ENCODE measurements at places on chromosomes 7 and 10.

DNA sequence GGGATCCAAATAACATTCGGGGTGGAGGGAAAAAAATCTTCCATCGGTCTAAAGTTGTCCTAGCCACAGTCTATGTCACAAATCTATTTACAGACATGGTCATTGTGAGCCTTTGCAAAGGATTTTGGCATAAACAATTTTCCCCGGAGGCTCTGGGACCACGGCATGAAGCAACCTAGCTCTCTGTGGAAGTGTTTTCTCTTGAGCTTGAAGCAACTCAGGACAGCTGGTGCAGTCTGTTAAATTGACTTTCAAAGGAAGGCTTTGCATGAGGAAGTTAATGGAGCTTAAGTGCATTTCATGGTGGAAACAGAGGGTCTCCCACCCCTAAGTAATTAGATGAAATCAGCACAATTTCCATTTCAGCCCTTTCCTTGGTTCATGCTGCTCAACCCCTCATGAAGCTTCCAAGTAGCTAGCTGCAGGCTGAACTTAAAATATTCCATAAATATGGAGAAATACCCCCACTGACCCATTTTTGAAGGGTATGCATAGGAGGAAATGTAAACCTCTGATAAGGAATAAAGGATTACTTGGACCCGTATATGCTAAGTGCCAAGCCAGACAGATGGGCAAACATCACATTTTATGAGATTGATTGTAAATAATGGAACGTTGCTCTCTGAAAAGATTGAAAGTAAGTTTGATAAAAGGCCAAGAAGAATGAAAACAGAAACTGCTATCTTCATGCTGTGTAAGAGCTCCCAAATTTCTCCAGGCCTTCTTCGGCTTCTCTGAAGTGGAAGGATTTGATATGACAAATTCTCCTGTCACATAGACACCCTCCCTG lies 39.9 kb downstream of the CCDC3 start:
- no peak for DNase-seq

- no peak for DNase-seq
Observed at GRCh38 chr7:139422126-139422525, 61.3 kb downstream of the KLRG2 start.

GRCh38 chr7:124989911-124990310 lies 60.3 kb upstream of the POT1 start:
- no peak for DNase-seq

GRCh38 chr10:31359979-31360378 lies 41.0 kb downstream of the ZEB1 start:
- DNase-seq = no peak

DNA sequence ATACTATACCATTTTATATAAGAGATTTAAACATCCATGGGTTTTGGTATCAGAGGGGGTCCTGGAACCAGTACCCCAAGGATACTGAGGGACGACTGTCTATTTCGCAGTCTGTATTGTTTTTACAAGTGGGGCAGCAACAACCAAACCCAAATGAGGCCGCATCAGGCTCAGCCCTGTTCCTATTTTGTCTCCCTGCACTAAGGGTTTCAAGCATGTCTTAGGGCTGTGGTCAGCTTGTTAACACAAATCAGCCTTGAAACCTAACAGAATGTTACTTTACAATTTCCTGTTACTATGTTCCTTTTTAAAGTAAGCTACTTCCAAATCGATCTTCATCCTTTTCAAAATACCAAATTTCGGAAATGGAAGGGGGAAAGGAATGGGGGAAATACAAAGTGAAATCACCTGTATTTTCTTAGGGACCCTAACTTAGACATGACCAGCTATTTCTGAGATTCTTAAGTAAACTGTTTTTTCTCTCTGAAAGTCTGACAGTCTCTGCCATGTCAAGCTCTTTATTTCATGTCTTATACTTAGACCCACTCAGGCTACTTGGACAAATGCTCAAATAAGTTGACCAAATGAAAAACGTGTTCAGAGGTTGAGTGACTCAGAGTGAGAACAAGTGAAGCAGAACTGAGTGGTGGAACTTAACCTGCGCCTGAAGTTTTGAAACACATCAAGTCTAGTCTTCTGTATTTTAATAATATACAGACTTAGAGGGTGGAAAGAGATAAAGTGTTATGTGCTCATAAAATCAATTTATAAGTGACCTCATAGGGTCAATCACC lies 75.8 kb downstream of the C1GALT1 start:
- DNase-seq = no peak

- no peak for DNase-seq
Observed at GRCh38 chr7:909358-910329, 33.3 kb downstream of the GET4 start.

- DNase-seq = peak; percentile 92
Observed at GRCh38 chr10:131981429-131982184, at the start of gene BNIP3. TSS of gene BNIP3 (minus strand) at chr10:131981923. CDS start at chr10:131981806, 117 bp downstream.

- no peak for DNase-seq
Observed at GRCh38 chr10:132413226-132414205, 16.5 kb downstream of the PWWP2B start.

GRCh38 chr10:28592953-28593352 lies 60.0 kb downstream of the WAC start:
- no peak for DNase-seq

DNA sequence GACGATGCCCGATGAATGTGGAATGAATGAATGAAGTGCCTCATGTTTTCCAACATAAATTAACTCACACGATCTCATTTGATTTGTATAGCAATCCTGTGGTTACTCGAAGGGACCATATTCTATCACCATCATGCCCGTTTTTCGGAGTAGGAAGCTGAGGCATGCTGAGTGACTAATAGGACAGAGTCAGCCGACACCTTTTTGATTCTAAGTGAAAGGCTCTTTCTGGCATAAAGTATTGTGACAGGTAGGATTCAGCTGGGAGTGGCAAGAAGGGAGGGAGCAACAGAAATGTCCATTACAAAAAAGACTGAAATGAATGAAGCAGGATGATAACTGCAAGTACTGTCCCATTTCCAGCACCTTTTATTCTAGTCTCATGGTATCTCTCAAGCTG lies 55.7 kb downstream of the KLRG2 start:
- DNase-seq = no peak

DNA sequence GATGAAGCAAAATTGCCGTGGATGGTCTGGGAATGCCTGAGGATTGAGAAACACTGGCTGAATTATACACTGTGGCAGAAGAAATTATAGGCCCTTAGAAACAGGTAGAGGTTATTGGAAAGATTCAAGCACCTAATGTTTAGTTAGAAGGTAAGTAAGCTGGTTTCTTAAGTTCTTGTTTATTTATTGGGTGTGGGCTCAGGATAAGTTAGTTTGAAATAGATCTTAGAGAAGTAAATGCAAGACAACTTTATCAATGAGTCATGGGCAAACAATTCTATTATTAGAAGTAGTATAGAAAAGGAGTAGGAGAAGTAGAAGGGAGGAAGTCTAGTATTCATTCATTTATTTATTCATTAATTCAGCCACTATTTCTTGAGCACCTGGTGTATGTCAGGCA lies 96.5 kb downstream of the KAT6B start:
- no peak for DNase-seq

DNA sequence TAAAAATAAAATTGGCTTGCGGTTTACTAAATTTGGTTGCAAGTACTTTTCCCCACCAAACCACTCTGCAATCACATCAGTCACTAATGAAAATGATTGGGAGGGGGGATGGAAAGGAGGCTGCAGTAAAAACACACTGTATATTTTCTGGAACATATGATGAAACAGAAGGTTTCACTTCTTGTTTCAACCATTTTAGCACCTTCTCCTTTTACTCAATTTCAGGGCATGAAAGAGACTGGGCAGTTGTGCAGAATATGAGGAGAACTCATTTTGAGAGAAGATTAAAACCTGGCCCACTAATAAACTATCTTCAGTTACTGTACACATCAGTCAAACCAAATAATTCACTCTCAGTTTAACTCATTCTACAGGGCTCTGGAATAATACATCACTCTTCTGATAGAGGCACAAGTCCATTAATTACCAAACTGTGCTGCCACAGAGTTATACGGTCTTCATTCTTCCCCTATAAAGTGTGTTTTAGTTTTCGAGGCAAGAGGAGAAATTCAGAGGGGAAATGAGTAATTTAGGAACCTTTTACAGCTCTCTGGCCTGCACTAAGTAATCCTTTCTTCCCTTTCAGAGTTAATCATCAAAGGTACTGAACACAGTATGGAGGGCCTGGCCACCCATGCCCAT lies 25.5 kb downstream of the JAZF1 start:
- DNase-seq = no peak

- no peak for DNase-seq
Observed at GRCh38 chr7:35817930-35818329, 17.1 kb downstream of the SEPTIN7 start.

GRCh38 chr7:38318241-38318640 lies 44.8 kb upstream of the TARP start:
- DNase-seq = no peak

- DNase-seq = peak; percentile 58
Observed at GRCh38 chr7:143214789-143215679, 6.8 kb upstream of the TAS2R40 start.

DNA sequence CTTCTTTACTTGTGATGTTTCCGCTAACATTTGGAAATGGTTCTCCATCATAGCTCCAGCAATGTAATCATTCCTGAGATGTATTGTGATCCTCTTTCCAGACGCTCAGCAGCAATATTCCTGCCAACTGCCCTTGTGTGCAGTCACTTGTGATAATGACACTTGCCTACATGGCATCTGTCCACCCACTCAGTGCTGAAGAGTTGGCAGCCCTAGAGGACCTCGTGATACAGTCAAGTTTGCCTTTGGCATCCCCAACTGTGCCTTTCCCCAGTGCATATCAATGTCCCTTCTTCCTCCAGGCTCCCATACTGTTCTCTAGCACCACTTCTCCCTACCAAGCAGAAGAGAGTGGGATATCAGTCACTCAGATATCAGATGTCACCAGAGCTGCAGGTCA lies 64.9 kb downstream of the MYOF start:
- DNase-seq = no peak

DNA sequence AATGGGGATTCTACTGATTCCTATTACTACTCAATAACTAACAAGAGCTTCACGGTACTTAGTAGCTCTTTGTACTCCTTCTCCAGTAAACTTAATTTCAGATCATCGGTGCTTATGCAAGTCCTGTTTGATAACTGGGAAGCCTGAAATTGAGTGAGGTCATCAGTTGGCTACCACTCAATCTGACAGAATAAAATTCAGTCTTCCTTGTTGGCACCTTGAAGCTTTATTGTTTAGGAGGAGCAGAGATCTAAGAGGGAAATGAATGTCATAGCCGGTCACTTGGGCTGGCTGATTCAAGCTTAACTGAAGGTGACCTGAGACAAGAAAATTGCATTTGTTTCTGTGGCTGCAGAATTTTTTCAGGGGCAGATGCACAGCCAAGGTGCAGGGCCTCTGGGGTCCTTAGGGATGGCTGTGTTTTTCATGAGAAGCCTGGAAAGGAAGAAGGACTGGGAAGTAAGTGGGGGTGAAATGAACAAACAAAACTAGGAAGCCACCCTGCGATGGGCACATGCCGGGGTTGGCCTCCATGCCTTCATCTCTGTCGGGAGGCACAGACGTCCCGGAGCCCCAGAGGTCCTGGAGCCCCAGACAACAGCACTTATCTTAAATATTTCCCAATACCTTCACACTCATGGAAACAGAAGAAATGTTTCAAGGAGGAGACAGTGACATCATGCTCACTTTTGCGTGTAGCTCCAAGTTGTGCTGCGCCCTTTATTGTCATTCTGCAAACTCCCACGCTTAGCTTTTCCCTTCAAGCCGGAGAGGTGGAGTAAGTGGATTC lies 85.0 kb upstream of the KIF5B start:
- DNase-seq = no peak

DNA sequence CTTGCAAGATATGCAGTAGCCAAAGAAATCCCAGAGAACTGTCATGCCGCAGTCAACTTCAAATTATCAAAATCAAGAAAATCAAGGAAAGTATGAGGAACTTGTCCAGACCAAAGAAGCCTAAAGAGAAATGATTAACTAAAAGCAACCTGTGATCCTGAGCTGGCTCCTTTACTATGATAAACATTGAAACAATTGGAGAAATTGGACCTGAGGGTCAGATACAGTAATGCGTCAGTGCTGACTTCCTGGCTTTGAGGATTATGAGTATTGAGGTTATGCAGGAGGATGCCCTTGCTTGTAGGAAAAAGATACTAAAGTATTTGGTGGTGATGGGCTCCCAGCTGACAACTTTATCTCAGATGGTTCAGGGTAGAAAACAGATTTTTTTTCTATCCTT lies 324.7 kb upstream of the AKR1E2 start:
- DNase-seq = no peak

GRCh38 chr10:85659331-85659730 lies 707.3 kb downstream of the GRID1 start:
- DNase-seq = no peak

DNA sequence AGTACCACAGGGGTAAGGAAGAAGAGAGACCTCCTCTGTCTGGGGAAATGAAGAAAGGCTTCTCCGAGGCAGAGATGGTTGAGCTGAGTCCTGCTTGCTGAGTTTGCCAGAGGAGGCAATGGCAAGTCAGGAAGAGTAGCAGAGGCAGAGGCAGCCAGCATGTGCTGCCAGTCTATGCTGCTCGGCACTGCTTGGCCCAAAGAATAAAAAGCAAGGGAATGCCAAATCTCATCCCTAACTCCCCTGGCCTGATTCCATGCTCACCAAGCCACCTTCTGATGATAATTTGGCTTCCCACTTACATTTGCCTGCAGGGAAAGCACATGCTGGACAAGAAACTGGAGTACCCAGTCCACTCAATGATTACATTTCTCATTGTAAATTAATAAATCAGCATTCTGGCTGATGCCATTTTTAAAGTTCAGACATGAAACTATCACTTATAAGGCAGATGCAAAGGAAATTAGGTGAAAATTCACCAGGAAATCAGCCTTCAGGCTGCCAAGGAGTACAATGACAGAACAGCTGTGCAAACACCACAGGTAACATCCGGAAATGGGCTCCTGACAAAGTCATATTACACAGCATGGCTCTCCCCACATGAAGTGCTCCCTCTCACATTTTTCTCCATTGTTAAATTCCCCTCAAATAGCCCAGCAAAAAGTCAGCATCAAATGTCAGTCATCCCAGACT lies 245.9 kb downstream of the MTERF1 start:
- DNase-seq = no peak

GRCh38 chr10:86840498-86840897 lies 84.1 kb downstream of the BMPR1A start:
- DNase-seq = no peak

GRCh38 chr7:74271742-74272141 lies 17.5 kb upstream of the CLIP2 start:
- no peak for DNase-seq

- no peak for DNase-seq
Observed at GRCh38 chr10:116026315-116026714, 246.7 kb downstream of the GFRA1 start.

- DNase-seq = no peak
Observed at GRCh38 chr10:103598654-103599115, 105.2 kb downstream of the NEURL1 start.

DNA sequence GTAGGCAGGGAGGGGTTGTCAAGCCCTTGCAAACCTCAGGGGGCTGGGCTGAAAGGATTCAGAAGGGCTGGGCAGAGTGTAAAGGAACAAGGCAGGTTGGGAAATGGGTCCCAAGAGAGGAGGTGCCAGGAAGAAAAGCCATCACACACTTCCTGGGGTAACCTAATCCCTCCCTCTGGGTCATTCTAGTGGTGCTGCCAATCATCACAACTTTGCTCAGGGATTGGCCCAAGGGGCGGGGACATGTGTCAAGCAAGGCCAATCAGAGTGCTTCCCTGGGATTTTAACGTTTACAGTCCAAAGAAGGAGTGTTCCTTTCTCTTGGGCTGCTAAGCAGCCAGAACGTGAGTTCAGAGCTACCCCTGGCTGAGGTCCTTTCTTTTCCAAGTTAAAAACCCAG lies 57.1 kb upstream of the NPTX2 start:
- no peak for DNase-seq
